ENCODE measurements at places on chromosomes 3 and 15. TPM values are rescaled to one million over a fixed set of nuclear protein-coding genes. Genes with fewer than 3 reads are reported as not detected.

DNA sequence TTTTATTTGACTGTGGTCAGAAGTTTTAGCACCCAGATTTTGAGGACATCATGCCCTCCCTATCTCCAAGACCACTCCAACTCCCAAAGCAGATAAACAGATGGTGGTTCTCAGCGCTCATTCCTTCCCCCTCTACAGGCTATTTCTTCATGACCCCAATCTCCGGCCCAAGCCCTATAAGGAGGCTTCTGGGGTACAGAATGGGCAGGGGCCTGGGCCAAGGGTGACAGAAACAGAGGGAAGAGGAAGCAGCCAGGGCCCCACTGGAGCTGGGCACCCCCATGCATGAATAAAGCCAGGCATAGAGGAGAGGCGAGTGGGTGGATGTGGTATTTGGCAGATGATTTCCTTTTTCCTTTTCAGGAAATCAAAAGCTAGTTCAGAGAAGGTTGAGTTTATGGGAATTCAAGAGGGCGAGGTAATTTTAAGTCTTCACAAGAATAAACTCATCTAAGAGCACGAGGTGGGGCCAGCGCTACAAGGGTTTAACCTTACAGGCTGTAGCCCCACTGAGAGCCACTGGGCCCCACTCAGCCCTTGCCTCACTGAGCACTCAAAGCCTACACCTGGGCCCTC, 104.8 kb upstream of the HERC1 start:
- H3K4me3 ChIP-seq = no peak overlapping the region
- DNase-seq = no peak
- no peaks in the 10 kb centered on the region for H3K36me3 ChIP-seq

DNA sequence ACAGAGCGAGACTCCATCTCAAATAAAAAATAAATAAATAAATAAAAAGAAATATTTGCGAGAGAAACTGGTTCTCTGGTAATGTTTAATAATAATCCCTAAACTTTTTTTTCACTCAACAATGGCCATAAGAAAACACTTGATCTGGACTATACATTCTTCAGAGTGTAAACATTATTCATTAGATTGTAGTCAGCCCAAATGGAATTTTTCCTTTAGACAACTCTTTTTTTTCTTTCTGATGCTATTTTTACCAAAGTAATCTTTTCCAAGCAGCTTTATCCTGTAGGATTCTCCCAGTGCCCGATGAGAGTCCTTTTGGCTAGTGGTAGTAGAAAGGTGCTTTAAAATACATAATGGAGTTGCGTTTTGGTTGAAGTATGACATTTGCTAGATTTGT, 90.4 kb downstream of the NEDD4 start:
- no peak overlapping the region for H3K4me3 ChIP-seq
- peak overlapping the region; percentile 45 for H3K27ac ChIP-seq
- no peak for DNase-seq
- H3K27me3 ChIP-seq = no peaks in the 10 kb centered on the region
- H3K4me1 ChIP-seq = peaks cover 22% of the 10 kb centered on the region

DNA sequence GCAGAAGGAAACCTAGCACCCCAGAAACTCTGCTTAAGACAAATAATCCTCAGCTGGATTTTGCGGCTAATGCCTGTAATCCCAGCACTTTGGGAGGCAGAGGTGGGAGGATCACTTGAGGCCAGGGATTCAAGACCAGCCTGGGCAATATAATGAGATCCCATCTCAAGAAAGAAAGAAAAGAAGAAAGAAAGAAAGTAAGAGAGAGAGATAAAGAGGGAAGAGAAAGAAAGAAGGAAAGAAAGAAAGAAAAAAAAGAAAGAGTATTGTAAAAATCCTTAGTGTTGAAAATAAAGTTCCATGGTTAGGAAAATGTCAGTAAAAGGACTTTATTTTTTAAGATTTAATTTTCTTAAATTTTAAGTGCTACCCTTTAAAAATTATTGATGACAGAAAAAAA, 54.9 kb upstream of the LRRFIP2 start:
- no peak for DNase-seq
- H3K4me3 ChIP-seq = no peak overlapping the region
- no peaks in the 10 kb centered on the region for H3K36me3 ChIP-seq
- no peak overlapping the region for H3K27ac ChIP-seq

DNA sequence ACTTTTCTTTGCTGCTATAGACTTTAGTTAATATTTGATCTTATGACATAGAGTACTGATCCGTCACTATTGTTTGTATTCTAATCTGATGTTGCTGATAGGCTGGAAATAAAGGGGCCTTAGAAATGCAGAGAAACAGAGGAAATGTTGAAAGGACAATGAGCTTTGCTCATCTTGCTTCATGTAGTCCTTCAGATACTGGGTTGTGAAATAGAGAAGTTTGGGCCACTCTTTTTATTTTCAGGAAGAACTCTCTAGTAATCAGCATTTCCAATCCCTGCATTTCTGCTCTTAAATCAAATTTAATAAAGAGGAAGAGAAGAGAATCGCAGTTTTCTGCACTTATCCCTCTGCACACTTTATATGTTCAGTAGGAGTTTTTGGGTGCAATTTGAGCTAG, 192.8 kb upstream of the THBS1 start:
- H3K27me3 ChIP-seq = no peaks in the 10 kb centered on the region
- DNase-seq = no peak
- no peaks in the 10 kb centered on the region for H3K4me1 ChIP-seq
- H3K4me3 ChIP-seq = no peak overlapping the region
- no peaks in the 10 kb centered on the region for H3K36me3 ChIP-seq
- H3K27ac ChIP-seq = no peak overlapping the region

GRCh38 chr3:30332196-30333021, 274.0 kb upstream of the TGFBR2 start:
- H3K27me3 ChIP-seq = no peaks in the 10 kb centered on the region
- DNase-seq = no peak
- no peak overlapping the region for H3K27ac ChIP-seq
- H3K36me3 ChIP-seq = no peaks in the 10 kb centered on the region
- H3K4me1 ChIP-seq = peaks cover 4% of the 10 kb centered on the region
- H3K4me3 ChIP-seq = no peak overlapping the region

- H3K36me3 ChIP-seq = no peaks in the 10 kb centered on the region
- no peak overlapping the region for H3K4me3 ChIP-seq
- no peak for DNase-seq
- no peaks in the 10 kb centered on the region for H3K4me1 ChIP-seq
- peaks cover 9% of the 10 kb centered on the region for H3K27me3 ChIP-seq
Observed at GRCh38 chr3:53554559-53555067, 60.2 kb downstream of the CACNA1D start.

DNA sequence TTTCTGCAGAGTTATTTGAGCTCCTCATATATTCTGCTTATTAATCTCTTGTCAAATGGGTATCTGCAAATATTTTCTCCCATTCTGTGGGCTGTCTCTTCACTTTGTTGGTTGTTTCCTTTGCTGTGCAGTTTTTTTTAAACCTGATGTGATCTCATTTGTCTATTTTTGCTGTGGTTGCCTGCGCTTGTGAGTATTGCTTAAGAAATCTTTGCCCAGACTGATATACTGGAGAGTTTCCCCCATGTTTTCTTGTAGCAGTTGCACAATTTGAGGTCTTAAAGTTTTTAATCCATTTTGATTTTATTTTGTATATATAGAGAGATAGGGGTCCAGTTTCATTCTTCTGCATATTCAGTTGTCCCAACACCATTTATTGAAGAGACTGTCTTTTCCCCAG, 102.3 kb downstream of the POLQ start:
- no peaks in the 10 kb centered on the region for H3K4me1 ChIP-seq
- peaks cover 31% of the 10 kb centered on the region for H3K36me3 ChIP-seq

DNA sequence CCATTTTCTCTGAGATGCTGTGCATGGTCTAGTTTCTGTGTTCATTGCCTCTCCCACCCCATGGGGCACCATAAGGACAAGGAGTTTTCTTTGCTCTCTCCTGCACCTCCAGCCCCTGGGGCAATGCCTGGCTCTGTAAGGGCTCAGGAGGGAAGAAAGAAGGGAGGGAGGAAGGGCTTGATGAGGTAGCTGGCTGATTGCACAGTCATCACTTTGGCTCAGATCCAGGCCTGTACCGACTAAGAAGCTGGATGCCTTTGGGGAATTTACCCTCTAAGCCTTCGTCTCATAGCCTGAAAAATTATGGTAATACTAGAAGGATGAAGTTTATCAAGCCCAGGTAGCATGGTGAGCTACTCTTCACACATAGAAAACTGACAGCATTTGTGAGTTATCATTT, 382.9 kb downstream of the GABRG3 start:
- no peak for DNase-seq
- no peak overlapping the region for H3K4me3 ChIP-seq
- no peaks in the 10 kb centered on the region for H3K36me3 ChIP-seq
- no peak overlapping the region for H3K27ac ChIP-seq
- H3K27me3 ChIP-seq = no peaks in the 10 kb centered on the region
- no peaks in the 10 kb centered on the region for H3K4me1 ChIP-seq

GRCh38 chr15:37046876-37047614, 53.3 kb downstream of the MEIS2 start:
- no peak for DNase-seq
- H3K27ac ChIP-seq = no peak overlapping the region
- no peak overlapping the region for H3K4me3 ChIP-seq
- no peaks in the 10 kb centered on the region for H3K36me3 ChIP-seq

DNA sequence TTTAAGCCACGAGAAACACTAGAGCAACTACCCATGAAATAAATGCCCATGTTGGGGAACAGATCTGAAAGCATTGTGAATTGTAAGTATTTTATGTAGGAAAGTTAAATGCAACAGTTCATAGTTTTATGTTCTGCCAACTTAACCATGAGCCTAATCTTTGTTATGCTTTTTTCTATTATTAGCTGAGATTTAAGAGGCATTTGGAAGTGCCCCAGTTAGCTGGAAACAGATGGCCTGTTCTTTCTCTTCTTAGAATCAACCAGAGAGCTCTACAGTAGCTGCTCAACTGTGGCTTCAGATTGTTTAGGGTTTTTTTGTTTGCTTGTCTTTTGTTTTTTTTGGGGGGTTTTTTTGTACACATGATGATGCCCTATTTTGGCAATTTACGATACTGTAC, 284.4 kb downstream of the KCNH8 start:
- no peak overlapping the region for H3K4me3 ChIP-seq
- no peak overlapping the region for H3K27ac ChIP-seq
- H3K4me1 ChIP-seq = no peaks in the 10 kb centered on the region
- DNase-seq = no peak

DNA sequence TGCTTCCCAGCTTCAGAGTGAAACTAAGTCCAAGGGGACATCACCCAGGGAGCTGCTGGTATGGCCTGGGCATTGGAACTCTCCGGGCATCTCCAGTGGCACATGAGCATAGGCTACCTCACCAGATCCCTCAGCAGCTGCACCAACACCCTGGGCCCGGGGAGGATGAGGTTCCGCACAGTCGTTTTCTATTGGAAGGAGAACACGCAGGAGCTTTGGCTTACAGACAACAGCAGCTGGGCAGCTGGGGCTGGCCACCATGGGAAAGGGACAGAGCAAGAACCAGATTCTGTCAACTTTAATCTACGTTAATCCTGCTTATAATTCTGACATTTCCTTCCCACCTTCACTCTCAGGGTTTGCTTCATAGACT, 65.5 kb downstream of the MYO1E start:
- no peak overlapping the region for H3K4me3 ChIP-seq
- H3K4me1 ChIP-seq = peaks cover 39% of the 10 kb centered on the region
- no peaks in the 10 kb centered on the region for H3K36me3 ChIP-seq
- DNase-seq = no peak

DNA sequence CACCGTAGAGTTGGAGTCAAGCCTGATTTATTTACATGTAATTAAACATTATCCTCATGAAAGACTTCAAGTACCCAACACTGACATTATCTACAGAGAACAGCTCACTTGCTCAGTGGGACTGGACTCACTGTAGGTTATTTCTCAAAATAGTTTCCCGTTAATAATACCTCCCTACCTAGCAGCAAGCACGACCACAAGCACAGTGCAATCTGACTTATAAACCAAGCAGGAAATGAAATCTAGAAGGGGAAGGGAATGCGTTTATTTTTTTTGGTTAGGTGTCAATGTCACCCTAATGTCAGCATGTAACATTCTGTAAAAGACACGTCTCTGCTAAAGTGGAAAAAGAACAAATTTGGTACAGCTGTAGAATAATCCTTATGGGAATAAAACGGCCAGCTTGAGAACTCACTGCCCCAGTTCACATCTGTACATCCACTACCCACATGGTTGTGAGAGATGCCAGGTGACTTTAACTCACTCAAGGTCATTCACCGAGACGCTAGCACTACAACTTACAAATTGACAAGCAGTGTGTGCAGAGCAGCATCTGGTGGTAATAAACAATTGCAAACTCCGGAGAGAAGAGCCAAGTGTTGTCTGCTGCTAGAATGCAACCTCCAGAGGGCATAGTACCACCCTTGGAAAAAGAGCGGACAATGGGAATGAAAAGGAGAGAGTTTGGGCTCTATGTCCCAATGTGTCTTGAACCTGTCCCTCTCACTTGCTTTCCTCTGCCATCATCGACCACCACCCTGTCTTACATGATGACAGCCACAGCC, 242.5 kb downstream of the CADPS start:
- no peaks in the 10 kb centered on the region for H3K4me1 ChIP-seq
- no peak for DNase-seq
- H3K27ac ChIP-seq = no peak overlapping the region
- no peak overlapping the region for H3K4me3 ChIP-seq
- no peaks in the 10 kb centered on the region for H3K36me3 ChIP-seq

DNA sequence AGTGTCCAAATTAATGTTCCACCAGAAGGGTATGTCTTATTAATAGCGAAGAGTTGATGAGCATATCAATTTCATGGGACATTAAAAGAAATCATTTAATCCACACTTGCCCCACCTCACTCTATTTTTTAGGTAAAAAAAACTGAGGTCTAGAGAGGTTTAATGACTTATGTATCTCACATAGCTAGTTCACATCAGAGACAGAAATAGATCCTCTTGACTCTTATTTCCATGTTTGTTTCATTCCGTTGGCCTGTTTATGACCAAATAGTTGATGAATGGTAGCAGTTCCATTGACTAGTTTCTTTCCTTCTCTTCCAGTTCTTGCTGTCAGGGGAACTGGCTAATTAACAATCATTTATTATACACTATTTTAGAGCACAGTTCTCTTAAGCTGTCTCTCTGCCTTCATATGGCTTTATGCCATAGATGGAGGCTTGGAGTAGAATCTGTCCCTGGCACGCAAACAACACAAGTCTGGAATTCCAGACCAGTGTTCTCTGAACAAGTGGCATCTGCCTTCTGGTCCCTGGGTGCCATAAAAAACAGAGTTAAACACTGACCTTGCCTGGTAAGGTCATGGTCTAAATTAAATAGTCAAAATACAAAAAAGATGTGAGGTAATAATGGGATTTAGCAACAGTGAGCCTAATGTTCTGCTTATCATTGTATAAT, 220.0 kb upstream of the CGNL1 start:
- H3K4me3 ChIP-seq = no peak overlapping the region
- no peak overlapping the region for H3K27ac ChIP-seq
- peaks cover 8% of the 10 kb centered on the region for H3K36me3 ChIP-seq
- no peaks in the 10 kb centered on the region for H3K27me3 ChIP-seq
- no peak for DNase-seq

SLC2A2 gene
- not detected for total RNA-seq

KBTBD8 gene
- total RNA-seq = 1.5 TPM

SERINC4 gene
- total RNA-seq = not detected

COL8A1 gene
- 42.2 TPM for total RNA-seq

SOX14 gene
- not detected for total RNA-seq

RYR3 gene
- total RNA-seq = 7.9 TPM

AGBL1 gene
- not detected for total RNA-seq
